ENCODE measurements at places on chromosomes 11 and 22. TPM values are rescaled to one million over a fixed set of nuclear protein-coding genes. Genes with fewer than 3 reads are reported as not detected.

SYT9 gene
- 5.4 TPM for total RNA-seq

MMP7 gene
- total RNA-seq = 1.4 TPM

LRRC56 gene
- total RNA-seq = 0.23 TPM

C11orf16 gene
- not detected for total RNA-seq

GAS2L1 gene
- total RNA-seq = 11.4 TPM

ATP6V1E1 gene
- 47.5 TPM for total RNA-seq

OR4P4 gene
- not detected for total RNA-seq

AQP11 gene
- total RNA-seq = 16.6 TPM

- DNase-seq = no peak
These were observed 523.7 kb downstream of the INSC start for GRCh38 chr11:15638386-15638787.

DNA sequence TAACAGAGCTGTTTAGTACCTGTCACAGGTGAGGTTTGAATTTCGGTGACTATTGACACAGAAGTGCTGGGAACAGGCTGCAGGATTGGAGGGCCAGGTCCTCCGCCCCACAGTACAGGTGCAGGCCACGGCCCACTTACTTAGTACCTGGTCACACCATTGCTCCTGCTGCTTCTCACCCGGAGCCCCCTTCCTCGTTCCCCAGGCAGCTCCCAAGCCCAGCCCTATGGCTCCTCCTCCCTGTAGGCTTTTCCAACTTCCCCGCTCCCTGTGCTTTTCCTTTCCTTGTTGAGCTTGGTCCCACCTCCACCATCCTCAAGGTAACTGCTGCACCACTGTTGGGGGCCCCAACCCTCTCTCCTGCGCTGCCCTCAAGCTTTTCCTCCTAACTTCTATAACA is 27.9 kb upstream of the ANO1 start:
- peak; percentile 14 for DNase-seq

GRCh38 chr22:20021196-20022181 is 579 bp downstream of the TANGO2 start:
- peak; percentile 64 for DNase-seq

GRCh38 chr11:61062181-61062930 is 39.9 kb upstream of the CD5 start:
- DNase-seq = no peak

DNA sequence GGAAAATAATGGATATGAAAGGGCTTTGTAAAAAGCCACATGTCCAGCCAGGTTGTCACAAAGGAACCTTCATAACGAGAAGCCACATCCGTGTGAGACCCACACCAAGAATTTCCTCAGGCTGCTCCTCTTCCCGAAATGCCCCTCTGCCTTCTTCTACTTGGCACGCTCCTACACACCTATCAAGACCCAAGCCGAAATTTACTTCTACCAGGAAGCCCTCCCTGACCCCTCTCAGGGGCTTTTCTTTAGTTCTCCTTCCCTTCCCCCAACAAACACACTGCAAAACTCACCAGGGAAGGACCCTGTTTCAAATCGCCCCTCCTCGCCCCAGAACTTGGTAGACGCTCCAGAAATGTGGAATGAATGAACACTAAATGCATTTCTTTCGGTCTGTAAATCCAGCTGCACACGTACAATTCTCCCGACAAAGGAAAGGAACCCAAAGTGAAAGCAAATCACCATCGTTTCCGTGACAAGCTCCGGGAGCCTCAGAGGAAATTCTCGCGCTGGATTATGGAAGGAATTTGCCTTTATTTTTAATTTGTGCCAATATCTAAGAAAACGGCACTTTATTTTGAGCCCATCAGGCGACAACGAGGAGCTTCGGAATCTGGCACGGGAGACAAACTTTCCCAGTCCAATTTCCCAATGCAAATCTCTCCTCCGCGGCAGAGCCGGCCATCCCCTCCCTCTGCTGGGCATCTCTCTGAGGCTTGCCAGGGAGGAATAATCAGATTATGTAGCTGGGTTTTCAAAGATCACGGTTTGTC is 13.2 kb upstream of the SHISAL1 start:
- DNase-seq = no peak

GRCh38 chr11:41978945-41979344 is 519.5 kb upstream of the LRRC4C start:
- no peak for DNase-seq

DNA sequence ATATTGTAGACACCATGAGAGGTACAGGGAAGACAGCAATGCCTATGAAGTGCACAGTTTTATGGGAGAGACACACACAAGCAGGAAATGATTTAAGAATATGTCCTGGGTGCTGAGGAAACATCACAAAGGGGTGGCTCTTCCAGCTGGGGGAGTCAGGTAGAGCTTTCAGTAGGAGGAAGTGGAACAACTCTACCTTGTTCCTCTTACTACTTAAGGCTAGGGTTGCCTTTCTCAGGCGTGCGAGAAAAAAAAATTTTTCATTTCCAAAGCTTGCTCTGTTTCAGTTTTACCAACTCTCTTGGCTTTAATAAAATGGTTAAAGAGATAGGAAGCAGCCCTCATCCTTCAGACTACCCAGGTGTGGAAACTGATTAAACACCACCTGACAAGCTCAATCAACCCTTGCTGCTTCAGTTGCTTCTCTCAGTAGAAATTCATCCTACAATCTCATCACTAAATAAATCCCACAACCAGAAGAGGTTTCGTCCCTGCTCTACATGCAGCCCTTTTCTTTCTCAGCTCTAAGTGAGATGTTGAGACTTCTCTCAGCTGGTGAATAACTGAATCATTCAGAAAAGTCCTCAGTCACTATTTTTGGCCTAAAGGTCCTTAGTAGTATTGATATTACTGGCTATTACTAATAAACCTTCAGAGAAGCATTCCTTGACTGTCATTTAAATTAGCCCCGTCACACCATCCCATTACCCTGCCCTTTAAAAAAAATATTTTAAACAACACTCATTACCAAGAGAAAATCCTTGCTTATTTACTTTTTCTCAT is 5.9 kb downstream of the ABTB2 start:
- no peak for DNase-seq

- no peak for DNase-seq
These were observed 82.7 kb downstream of the RPL27A start for GRCh38 chr11:8765294-8765693.

DNA sequence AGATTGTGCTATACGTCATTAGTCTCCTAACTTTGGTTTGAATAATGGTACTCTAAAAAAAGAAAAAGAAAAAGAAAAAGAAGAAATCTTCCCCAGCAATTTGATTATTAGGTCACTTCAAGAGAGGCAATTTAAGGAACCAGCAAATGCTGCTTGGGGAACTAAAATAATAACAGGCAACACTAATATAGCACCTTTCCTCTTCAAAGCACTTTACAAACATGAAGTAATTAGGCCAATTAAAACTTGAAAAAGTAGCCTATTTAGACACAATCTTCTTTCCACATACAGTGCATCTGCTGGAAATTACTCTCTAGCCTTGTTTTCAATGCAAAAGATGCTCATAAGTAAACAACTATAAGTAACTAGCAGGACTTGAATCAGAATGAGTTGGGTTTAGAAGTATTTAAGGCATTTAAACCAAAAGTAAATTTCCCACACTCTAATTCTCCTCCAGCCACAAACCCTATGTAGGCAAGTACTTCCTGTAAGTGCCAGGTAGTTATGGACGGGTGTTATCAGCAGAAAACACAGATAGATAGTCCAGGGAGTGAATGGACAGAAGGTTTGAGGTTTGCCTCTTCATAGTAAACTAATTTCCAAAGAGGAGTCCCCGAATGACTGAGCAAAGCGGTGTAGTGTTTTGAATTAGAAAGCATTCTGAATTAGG is 44.5 kb downstream of the LRRC4C start:
- no peak for DNase-seq

- no peak for DNase-seq
These were observed 4.8 kb upstream of the SAA2 start for GRCh38 chr11:18253233-18253632.

- DNase-seq = no peak
These were observed 52.3 kb downstream of the SLC22A12 start for GRCh38 chr11:64643256-64643881.

DNA sequence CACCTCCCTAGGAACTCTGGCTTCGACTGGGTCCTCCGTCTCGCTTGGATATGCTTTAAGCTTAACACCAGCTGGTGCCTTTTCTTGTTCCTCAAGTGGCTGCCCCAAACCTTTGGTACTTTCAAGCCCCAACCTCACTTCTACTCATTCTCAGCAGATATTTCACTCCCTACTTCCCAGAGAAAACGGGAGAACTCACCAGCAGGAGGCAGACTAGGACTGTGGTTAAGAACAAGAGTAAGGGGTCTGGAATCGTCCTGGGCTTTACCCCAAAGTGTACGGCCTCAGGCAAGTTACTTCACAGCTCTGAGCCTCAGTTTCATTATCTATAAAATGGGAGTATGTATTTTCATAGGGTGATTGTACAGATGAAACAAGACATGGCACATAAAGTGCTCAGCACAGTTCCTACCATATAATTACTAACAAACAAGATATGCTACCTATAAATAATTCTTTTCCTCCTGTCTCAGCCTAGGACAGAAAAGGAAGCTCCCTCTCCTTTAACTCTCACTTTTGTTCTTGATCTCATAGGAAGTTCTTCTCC is 37.8 kb downstream of the PAMR1 start:
- no peak for DNase-seq

DNA sequence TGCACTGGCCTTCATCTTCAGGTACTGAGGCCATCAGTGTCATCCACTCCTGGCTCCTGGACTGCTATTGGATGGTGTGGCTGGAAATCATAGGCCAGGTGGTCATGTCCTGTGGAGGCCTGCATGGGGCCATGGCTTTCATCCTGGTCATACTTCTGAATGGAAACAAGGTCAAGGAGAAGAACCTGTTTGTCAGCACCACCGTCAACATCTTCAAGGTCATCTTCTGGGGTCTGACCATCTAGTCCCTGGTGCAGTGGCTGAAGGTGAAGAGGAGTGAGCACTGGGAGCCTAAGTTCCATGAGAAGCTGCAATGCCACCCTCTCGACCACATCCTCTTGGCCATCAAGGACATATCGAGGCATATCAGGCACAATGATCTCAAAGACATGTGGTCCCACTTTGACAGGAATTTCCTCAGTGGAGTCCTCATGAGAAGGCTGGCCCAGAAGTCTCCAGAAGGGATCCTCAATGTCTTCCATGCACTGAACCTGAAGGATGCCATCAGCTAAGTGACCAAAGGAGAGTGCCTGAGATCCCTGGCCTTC is 120.0 kb upstream of the SERPIND1 start:
- no peak for DNase-seq

- no peak for DNase-seq
These were observed 50.9 kb upstream of the EP300 start for GRCh38 chr22:41041532-41041931.

DNA sequence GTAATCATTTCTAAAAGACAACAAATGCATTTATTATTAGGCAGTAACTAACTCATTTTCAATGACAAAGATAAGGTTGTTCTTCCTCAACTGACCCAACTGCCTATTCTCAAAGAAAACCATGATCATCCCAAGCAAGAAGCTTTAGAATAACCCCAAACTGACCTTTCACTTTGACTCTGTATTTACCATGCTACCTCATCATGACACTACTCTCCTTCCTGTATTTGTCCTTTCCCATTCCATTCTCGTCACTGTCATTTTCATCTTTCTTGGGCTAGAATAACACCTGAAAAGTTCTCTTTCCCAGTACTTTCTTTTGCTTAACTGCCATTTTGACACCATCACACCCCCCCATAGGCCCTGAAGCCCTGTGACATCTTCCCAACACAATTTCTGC is 48.3 kb downstream of the TCF20 start:
- DNase-seq = no peak

DNA sequence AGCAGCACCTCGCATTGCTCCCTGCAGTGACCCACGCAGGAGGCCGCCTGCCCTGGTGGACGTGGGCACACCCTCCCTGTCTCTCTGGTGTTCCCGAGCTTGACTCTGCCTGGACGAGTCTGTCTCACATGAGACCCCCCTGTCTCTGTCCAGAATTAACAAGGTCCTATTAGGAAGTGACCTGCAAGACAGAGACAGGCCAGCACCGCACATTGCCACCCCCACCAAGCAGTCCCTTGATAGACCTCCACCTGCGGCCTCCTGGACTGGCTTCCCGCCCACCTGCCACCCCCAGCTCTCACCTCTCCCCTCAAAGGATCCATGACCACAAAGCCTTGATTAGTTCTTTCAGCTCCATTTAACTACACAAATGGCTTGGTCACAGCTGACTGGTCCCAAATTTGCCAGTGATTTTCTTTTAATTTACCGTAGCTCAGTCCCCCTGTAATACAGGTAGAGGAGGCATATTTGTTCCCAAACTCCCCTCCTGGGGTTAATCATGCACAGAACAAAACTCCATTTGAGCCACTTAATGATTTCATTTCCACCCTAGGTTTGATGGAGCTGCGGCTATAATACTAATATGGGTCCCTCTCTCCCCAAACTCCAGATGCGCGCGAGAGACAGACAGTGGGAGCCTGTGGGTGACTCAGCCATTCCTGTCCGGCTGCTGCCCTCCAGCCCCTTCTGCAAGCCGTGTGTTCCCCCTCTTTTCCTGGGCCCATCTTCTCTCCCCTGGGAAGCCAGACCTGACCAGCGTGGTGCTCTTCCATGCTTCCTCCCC is 11.2 kb downstream of the SPATA19 start:
- peak; percentile 31 for DNase-seq

DNA sequence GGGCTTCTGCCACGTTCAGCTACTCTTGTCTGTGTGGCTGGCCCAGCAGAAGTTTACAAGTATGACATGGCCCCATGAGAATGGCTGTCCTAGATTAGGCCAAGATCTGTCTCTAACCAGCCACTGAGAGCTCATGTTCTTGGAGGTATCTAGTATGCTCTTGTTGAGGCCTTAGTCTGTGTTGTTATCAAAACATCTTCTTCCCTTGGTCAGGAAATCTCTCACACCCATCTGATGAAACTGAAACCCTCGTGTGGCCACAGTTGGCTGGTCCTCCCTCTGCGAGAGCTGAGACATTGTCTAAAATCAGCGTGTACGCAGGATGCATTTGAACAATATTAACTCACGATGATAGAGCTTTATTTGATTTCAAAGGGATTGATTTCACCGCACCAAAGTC is 109.0 kb upstream of the NNMT start:
- no peak for DNase-seq

DNA sequence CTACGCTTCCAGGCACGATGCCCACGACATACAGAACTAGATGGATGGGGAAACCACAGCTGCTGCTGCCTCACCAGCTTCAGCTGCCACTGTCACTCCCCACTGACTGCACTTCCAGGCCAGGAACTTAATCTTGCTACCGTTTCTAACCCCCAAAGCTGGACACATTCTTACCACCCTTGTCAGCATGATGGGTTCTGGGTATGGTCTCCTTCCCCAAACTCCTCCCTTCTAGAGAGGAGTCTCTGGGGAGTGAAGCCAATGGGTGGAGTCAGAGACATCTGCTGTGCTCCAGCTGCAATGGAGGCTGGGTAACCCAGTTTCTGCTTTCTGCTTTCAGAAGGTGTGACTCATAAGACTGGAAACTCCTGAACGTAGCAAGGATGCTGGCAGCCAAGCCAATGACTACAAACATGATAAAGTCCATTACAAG is 87.0 kb upstream of the THY1 start:
- DNase-seq = no peak

GRCh38 chr22:43848366-43849171 is 13.7 kb downstream of the SULT4A1 start:
- DNase-seq = no peak

- no peak for DNase-seq
These were observed 190.7 kb upstream of the NCAM1 start for GRCh38 chr11:112770487-112770886.
